ENCODE measurements at places on chromosomes 1 and 21.

DNA sequence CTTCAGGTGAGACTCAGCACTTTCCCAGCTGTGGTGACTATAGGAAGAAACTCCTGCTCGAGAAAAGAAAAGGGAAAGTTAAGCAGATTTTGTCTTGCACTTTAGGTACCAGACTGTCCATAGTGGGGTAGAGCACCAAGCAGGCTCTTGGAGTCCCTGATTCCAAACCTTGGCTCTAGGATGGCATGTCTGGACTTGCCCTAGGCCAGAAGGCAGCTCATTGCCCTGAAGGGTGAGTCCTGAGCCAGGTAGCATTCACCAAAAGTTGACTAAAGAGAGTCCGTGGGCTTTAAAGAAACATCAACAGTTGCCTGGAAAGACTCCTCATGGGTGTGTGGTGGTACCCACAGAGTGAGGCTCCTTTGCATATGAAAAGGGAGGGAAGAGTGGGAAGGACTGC lies 145.2 kb upstream of the SNX7 start:
- DNase-seq, result no peak

DNA sequence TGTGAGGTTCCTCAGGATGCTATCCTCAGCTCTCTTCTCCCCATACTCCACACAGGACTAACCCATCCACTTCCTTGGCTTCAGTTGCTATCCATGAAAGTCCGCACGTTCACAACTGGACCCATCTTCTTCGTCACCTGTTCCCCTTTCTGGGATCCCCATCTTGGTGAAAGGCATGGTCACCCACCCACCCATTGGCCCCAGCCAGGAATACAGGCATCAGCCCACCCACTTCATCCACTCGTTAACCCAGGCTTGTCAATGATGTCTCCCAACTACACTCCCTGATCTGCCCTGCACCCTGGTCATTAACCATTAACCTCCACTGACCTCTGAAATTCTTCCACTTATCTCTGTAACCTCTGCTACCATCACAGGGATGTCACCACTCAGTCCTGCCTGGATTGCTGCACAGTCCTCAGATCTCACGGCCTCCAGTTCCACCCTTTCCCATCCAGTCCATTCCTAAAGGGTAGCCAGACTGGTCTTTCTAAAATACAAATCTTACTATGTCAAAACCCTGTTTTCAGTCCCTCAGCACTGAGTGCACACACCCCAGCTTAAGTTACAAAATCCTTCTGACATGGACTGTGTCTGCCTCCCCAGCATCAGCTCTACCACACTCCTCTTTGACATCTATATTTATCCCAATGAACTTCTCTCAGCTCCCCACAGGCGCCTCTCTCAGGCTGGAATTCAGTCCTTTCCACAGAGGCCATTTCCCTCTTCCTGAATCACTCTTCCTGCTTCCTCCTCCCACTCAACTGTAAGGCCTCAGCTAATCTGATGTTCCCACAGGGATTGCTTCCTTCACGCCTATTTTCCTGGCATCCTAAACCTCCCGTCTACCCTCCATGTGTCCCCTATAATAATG lies 10.4 kb downstream of the PGLYRP4 start:
- no peak for DNase-seq

- DNase-seq, result no peak
Measured at GRCh38 chr1:170874671-170875070, 60.7 kb upstream of the MROH9 start.

- DNase-seq, result no peak
Measured at GRCh38 chr1:235710687-235711086, 61.1 kb upstream of the GNG4 start.

GRCh38 chr1:32406629-32407111 lies 12.4 kb upstream of the BSDC1 start:
- DNase-seq, result no peak

GRCh38 chr1:208209896-208210589 lies 34.1 kb downstream of the PLXNA2 start:
- DNase-seq, result no peak

DNA sequence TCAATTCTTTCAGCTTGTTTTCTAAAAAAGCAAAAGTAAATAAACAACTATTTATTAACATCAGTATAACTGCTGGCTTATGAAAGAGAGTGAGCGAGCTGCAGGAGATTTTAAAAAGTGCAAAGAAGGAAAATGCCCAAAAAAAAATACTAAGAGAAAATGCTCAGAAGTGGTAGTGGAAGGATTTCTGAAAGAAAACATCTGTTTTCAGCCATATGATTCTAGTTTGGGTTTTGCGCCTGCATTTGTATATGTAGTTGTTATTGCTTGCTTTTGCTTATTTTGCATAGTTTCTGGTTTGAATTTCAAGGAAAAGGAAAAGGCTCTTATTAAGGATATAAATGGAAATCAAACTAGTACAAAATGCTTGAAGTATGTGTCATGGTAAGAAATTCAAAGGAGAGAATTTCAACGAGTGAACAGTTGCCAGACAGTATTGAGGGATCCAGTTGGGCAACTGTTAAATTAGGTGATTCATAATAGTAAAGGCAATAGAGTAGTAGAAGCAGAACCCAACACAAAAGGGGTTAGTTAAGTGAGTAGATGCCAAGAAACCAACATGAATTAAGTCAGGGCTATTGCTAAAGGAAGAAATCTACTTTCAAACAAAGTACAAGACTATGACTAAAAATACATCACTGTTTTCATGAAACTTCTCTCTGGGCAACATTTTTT lies 1.2 kb downstream of the GBP5 start:
- no peak for DNase-seq

GRCh38 chr1:27100335-27101053 lies 54.4 kb downstream of the SLC9A1 start:
- no peak for DNase-seq

- no peak for DNase-seq
Measured at GRCh38 chr1:238652346-238652968, 733.9 kb upstream of the CHRM3 start.
